ENCODE measurements at places on chromosomes 13 and 19. TPM values are rescaled to one million over a fixed set of nuclear protein-coding genes. Genes with fewer than 3 reads are reported as not detected.

- no peak for DNase-seq
These were observed 112.2 kb downstream of the NDFIP2 start for GRCh38 chr13:79593121-79593520.

DNA sequence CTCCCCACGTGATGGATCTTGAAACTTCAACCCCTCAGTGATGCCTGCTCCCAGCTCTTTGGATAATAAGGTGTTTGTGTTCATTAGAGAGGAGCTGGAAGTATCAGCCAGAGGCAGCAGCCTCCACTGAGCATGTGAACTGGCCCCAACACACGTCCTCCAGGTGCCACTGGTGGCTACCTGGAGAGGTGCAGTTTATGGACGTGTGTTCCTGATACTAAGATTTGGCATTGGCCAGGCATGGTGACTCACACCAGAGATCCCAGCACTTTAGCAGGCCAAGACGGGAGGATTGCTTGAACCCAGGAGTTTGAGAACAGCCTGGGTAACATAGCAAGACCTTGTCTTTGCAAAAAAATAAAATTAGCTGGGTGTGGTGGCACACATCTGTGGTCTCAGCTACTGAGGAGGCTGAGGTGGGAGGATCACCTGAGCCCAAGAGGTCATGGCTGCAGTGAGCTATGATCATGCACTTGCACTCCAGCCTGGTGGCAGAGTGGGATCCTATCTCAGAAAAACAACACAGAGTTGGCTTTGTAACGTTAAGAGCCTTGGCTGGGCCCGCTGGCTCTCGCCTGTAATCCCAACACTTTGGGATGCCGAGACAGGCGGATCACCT is 34.4 kb downstream of the SLC25A42 start:
- no peak for DNase-seq

The ZNF763 gene
- 0.72 TPM for polyA plus RNA-seq

The GGN gene
- 0.52 TPM for polyA plus RNA-seq

- DNase-seq, result no peak
These were observed 24.7 kb upstream of the MATK start for GRCh38 chr19:3810708-3811355.

- DNase-seq, result no peak
These were observed at the start of gene A1BG for GRCh38 chr19:58352760-58353671. A1BG (minus strand) TSS chr19:58353492; CDS start chr19:58353437, 55 bp downstream.

GRCh38 chr13:21124852-21125251 is 51.5 kb downstream of the SKA3 start:
- DNase-seq, result peak; percentile 67

DNA sequence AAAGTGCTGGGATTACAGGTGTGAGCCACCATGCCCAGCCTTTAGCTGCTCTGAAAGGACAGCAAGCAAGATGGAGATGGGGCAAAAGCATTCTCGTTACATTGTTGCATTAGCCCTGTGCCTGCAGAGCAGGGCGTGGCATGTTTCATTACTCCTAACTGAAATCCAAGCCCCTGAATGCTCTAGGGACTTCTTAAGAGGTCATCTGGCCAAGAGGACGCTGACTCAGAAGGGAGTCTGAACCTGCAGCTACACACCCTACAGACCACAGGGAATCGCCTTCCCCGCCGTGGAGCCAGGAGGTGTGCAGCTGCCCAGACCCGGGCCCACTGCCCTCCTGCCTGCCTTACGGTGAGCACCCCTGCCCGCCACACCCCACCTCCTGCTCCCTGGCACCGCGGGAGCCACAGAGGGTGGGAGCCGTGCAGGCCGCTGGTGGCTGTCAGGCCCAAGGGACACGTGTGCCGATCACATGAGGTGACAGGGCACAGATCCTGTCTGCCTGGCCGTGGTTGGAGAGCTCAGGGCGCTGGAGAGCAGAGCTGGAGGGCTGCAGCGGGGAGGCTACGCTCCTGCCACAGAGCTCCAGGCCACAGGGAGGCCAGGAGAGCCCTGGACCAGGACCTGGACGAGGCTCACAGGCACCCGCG is 27.2 kb downstream of the ADPRHL1 start:
- DNase-seq, result no peak

DNA sequence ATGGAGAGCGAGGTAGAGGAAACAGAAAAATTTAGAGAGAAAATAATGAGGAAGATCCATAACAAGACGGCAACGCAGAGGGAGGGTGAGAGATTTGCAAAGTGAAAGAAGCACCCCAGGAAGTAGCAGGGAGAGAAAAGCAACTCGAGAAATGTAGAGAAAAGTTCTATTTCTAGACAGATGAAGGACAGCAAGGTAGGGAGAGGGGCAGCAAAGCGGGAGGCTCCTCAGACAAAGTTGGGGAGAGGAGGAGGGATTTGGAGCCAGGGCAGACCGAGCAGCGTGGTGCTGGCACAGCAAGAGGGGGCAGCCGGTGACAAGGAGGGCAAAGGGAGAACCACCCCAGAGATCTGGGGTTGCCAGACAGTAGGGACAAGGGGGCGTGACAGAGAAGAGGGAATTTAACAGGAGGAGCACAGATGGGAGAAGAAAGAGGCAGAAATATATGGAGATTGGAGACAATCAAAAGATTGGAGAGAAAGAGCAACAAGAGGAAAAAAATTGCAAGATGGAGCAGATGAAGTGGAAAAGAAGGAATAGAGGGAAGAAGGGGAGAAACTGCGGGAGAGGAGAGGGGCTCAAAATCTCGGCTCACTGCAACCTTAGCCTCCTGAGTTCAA is 989 bp downstream of the ZNF766 start:
- DNase-seq, result peak; percentile 64

The CYP4F11 gene
- 0.23 TPM for polyA plus RNA-seq

DNA sequence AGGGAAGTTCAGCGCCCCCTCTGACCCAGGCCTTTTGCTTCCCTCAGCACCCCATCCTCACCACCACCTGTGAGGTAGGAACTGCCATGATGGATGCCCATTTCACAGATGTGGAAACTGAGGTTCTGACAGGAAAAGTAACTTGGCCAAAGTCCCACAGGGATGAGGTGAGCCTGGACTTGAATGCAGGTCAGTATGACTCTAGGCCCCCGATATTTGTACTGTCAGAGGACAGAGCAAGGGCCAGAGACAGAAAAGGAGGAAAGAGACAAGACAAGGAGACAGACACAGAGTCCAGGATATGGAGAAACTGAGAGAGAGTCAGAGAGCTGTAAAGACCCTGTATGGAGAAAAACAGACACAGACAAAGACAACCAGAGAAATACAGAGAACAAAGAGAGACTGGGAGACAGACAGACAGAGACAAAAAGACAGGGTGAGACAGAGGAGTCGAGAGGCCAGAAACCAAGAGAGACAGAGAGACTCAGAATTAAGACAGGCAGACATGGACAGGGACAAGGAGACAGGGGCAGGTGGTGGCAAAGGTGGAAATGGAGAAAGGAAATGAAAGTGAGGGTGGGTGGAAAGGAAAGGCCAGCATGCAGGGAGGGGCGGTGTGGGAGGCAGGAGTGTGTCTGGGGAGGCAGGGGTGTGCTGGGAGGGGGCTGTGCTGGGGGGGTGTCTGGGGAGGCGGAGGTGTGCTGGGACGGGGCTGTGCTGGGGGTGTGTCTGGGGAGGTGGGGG is 5.0 kb downstream of the ERFL start:
- no peak for DNase-seq

DNA sequence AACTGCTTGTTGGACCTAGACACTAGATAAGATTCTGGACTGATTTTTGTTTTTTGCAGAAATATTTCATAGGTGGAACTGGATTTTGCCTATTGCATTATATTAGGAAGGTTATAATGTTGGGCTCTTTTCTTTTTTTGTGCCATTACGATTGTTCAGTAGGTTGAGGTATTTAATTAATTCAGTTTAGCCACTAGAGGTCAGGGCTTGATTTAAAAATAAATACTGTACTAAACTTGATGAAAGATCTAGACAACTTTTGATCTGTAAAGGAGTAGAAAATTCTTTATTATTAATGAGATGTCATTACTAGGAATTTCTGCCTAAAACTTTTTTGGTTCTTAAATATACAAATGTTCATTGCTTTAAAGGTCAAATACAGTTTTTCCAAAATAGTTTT is 15.2 kb upstream of the SUPT20H start:
- peak; percentile 39 for DNase-seq

Measured in SK-N-SH (cell line).